Activated CD4-positive, alpha-beta T cell treated with anti-CD3 and anti-CD28 coated beads, Interleukin-2, amount 50 U/mL, for 16 hours (primary cell): ENCODE measurements at places on chromosomes 2 and 18.

DNA sequence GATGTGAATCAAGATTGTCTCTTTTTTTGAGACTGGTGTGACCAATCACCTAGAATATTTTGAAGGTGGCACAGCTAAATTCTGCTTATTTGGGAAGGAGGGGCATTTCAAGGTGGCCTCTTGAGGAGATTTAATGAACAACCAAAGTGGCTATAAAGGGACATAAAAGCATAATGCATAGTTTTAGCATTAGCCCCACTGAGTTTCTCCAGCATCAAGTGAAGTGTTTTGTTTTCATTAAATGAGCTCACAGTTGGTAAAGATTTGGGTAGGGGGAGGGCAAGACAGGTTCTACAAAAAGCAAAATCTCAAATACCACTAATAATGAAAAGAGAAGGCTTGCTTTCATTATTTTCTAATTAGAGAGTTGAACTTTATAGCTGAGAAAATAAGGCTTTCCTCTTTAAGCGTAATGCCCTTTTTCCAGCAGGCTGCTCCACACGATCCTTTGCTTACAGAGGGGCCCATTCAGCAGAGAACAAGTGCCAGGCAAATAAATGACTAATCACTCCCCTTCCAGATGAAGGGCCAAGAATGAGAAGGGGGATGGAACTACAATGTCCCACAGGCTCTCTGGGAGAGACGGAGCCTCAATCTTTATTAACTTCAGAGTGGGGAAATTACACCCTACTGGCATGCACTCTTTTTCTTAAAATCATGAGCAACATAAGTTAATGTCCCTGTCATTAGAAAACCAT is 35.9 kb downstream of the LHCGR start:
- DNase-seq = no peak

DNA sequence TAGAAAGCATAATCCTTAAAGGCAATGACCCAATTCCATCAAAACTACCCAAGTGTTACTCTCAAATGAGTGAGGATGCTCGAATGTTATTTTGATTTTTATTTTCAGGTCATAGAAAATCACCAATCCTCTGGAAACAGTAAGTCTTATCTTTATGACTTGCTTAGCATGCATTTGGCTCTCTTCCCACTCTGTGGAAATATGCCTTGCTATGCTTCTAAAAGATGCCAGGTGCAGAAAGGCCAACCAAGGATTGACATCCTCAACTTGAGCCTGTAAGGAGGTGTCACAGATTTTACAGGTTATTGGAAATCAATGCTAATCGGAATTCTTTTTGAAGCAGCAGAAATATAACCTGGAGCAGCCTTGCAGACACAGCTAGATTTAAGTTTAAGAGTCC is 543.9 kb upstream of the LINC00305 start:
- no peak for DNase-seq

- DNase-seq = no peak
Observed at GRCh38 chr2:166892397-166892796, 4.1 kb downstream of the XIRP2 start.

GRCh38 chr18:57801761-57802212 is 1.3 kb downstream of the ATP8B1 start:
- no peak for DNase-seq

DNA sequence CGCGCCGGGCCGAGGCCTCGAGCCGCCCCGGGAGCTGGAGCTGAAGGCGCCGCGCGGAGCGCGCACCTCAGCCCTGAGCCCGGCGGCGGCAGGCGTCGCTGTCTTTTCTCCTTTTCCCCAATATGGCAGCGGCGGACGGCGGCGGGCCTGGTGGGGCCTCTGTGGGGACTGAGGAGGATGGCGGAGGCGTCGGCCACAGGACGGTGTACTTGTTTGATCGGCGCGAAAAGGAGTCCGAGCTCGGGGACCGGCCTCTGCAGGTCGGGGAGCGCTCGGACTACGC is 369 bp downstream of the SMCHD1 start:
- no peak for DNase-seq

DNA sequence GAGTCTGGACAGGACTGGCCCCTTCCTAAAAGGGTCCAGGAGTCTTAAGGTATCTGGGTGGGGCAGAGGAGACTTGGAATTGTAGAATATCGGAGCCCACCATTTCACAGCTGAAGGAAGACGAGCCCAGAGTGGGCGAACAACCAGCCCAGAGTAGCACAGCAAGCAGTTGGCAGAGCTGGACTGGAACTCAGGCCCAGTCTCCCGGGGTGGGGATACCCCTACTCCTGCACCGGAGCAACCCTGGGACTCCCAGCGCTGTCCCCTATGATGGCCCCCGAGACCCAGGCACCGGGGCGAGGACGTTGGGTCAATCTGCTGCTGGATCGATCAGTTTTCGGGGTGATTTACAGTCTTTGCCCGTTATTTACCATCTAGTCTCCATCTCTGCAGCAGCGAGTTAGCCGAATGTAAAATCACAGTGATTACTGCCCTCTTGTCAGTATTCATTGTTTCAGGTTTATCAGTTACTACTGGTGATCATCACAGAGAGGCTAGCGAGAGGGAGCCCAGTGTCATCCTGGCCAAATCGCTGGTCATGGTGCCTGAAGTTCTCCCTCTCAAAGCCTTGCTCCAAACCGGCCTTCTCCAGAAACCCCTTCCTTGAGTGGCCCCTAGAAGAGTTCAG is 75.3 kb downstream of the SMAD7 start:
- no peak for DNase-seq

DNA sequence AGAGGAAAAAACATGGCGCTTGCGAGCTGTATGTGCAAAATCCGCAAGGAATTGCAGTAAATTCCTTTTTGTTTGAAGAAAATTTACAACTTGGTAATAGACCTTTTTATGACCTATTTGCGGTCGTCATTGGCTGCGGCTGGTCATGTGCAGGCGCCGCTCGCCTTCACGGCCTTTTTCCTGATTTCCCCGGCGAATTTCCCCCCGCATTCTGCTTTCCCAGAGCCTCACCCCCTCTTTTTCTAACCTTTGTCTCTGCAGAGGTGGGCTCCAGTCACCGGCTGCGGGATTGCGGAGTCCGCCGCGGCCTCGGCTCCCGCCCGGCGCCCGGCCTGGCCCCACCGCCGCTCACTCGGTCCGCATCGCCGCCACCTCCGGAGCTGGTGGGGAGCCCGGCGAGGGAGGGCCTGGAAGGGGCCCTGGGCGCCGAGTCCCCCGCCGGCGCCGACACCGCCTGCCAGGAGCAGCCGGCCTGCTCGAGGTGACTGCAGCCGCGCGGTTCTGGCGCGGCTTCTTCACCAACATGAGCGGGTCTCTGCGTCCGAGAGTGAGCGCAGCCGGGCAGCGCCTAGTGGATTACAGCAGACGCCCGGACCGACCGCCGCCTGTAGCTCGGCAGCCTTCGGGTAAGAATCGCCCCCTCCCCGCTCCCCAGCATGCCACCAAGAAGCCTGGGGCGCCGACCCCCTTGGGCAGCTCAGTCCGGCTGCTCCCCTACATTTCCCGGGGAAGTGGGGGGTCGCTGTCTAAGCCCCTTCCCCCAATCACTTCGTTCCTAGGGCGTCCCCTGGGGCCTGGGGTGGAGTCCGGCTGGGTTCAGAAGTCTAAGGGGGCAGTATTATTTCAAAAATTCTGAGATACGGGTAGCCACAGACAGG is 7.1 kb downstream of the HOXD8 start:
- no peak for DNase-seq

DNA sequence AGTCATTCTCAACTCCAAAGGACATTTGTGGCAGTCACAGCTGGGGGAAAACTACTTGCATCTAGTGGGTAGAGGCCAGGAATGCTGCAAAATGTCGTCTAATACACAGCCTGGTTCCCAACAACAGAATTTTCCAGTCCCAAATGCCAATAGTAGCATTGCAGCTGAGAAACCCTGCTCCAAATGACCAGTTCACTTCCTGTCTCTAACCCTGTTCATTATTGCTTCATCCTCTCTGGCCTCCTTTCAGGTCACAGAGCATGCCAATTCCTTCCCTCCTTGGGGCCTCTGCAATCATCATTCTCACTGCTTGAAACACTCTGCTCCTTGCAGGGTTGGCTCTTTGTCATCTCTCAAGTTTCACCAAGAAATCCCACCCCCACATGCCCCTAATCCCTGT is 139.1 kb downstream of the IRS1 start:
- no peak for DNase-seq

- DNase-seq = no peak
Observed at GRCh38 chr2:85734015-85734414, 19.8 kb upstream of the ATOH8 start.

DNA sequence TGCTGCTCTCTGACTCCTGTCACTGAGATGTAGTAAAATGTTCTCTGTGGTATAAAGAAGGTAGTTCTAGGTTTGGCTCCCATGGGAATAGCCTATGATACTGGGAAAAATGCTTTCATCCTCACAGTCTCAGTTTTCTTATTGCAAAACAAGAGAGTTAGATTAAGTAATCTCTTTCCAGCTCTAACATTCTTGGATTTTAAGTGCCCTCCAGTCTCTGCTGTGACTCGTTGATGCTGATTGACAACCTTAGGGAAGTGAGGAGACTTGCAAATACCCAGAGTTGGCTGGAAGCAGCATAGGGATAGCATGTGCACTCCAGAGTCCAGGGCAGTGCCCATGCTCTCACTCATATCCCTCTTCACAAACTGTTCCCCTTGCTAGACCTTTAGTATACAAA is 534.9 kb downstream of the SLC4A3 start:
- DNase-seq = no peak

- peak; percentile 82 for DNase-seq
Observed at GRCh38 chr2:200862532-200863000, 1.9 kb downstream of the CLK1 start.

GRCh38 chr18:23504720-23505119 is 1.4 kb downstream of the RMC1 start:
- DNase-seq = peak; percentile 49

DNA sequence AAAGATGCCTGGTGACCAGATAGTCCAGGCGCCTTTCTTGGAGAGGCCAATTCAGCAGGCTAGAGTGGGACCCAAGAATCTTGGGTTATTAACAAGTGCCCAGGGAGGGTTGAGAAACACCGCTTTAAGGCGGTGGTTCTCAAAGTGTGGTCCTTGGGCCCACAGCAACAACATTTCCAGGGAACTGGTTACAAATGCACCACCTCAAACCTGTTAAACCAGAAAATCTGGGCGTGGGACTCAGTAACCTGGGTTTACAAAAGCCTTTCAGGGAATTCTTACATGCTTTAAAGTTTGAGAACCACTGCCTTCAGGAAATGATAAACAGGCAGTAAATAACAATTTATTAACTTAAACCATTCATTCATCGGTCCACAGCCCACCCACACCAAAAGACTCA is 92.5 kb downstream of the SP3 start:
- no peak for DNase-seq

- no peak for DNase-seq
Observed at GRCh38 chr18:21693322-21693721, 11.3 kb downstream of the ABHD3 start.

GRCh38 chr18:77755187-77755586 is 505.5 kb downstream of the GALR1 start:
- DNase-seq = no peak

- DNase-seq = no peak
Observed at GRCh38 chr2:211793690-211794089, 744.9 kb downstream of the ERBB4 start.

GRCh38 chr18:2627821-2628276 is 27.7 kb upstream of the SMCHD1 start:
- DNase-seq = peak; percentile 85

- peak; percentile 50 for DNase-seq
Observed at GRCh38 chr2:109348671-109349502, 219.9 kb downstream of the SH3RF3 start.

GRCh38 chr2:109410039-109410815 is 203.5 kb downstream of the SEPTIN10 start:
- DNase-seq = no peak
